Naive thymus-derived CD4-positive, alpha-beta T cell (primary cell): ENCODE measurements at places on chromosomes 11 and 22.
A peak's percentile ranks its signal among the peaks of the same experiment; 100 is the strongest.

DNA sequence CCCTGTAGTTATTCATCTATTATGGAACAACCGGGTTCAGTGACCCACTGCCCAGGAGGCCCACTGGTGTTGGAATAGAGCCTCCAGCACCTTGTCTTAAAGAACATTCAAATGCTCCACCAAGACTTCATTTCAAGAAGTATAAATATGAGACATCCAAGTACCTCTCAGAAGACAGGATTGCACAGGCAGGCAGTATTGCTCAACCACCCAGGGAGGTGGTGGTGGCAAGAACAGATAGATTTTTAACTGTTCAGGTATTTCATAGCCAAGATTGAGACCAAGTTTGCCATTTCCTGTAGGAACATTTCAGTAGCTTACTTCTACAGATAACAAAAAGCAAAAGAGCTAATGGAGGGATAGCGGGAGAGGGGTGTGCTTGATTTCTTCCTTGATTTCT lies 78.7 kb downstream of the COMMD9 start:
- H3K4me3 ChIP-seq: no peak overlapping the region
- H3K4me1 ChIP-seq: no peaks in the 10 kb centered on the region
- no peaks in the 10 kb centered on the region for H3K36me3 ChIP-seq
- DNase-seq: no peak

GRCh38 chr11:68993546-68993945 lies 12.8 kb upstream of the MRGPRD start:
- no peaks in the 10 kb centered on the region for H3K27me3 ChIP-seq
- no peaks in the 10 kb centered on the region for H3K36me3 ChIP-seq
- no peak for DNase-seq
- H3K4me3 ChIP-seq: no peak overlapping the region

GRCh38 chr22:44548981-44549380 lies 50.9 kb upstream of the RTL6 start:
- no peaks in the 10 kb centered on the region for H3K27me3 ChIP-seq
- no peaks in the 10 kb centered on the region for H3K36me3 ChIP-seq
- no peak overlapping the region for H3K4me3 ChIP-seq
- H3K27ac ChIP-seq: no peak overlapping the region
- DNase-seq: no peak

- peak overlapping the region; percentile 90 for H3K4me3 ChIP-seq
- DNase-seq: no peak
- H3K4me1 ChIP-seq: peaks cover 14% of the 10 kb centered on the region
- no peaks in the 10 kb centered on the region for H3K27me3 ChIP-seq
- H3K36me3 ChIP-seq: peaks cover 14% of the 10 kb centered on the region
Measured at GRCh38 chr11:83158357-83158786, 1.4 kb downstream of the PCF11 start.

DNA sequence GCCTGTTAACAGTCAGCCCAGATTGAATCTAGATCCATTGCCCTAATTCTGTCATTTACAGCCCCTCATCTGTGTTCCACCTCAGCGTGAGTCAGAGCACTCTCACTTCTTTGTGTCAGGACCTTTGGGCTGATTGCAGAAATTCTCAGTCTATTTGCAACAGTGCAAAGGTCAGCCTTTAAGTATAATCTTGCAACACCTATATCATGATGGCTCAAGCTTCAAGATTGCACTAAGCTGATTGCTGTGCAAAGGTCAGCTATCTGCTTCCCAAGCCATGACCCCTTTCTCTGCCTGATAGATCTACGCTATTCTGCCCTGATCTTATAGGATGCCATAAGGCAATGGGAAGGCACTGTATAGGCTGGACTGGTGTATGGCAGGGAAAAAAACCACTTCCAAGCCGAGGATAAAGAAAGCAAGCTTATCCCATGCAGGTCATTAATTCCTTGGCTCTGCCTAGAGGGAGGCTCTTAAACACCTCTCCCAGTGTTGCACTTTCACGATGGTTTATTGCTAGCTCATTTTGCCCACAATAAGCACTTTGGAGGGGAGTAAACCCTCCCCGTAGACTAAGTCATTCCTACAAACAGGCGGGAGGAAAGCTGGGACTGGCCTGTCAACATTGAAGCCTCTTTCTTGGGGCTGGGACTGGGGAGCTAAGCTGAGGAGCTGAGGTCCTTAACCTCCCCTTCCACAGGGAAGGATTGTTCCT lies 100.6 kb downstream of the RRAS2 start:
- no peaks in the 10 kb centered on the region for H3K36me3 ChIP-seq
- no peaks in the 10 kb centered on the region for H3K4me1 ChIP-seq
- H3K27me3 ChIP-seq: no peaks in the 10 kb centered on the region

DNA sequence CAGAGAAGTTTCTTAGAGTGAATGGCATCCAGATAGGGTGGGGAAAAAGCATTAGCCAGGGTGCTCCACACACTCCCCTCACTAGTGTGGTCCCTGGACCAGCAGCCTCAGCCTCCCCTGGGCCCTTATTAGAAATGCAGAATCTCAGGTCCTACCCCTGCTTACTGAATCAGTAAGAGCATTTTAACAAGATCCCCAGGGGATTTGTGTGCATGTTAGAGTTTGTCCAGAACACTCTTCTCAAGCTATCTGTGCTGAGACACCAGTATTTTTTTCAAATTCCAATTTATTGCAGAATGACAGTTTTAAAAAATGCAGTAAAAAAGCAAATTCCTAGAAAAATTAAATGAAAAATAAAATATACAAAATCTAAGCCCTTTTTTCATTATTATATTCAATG lies 123.1 kb downstream of the MIAT start:
- DNase-seq: no peak
- peaks cover 100% of the 10 kb centered on the region for H3K36me3 ChIP-seq
- no peaks in the 10 kb centered on the region for H3K27me3 ChIP-seq
- H3K4me1 ChIP-seq: no peaks in the 10 kb centered on the region

DNA sequence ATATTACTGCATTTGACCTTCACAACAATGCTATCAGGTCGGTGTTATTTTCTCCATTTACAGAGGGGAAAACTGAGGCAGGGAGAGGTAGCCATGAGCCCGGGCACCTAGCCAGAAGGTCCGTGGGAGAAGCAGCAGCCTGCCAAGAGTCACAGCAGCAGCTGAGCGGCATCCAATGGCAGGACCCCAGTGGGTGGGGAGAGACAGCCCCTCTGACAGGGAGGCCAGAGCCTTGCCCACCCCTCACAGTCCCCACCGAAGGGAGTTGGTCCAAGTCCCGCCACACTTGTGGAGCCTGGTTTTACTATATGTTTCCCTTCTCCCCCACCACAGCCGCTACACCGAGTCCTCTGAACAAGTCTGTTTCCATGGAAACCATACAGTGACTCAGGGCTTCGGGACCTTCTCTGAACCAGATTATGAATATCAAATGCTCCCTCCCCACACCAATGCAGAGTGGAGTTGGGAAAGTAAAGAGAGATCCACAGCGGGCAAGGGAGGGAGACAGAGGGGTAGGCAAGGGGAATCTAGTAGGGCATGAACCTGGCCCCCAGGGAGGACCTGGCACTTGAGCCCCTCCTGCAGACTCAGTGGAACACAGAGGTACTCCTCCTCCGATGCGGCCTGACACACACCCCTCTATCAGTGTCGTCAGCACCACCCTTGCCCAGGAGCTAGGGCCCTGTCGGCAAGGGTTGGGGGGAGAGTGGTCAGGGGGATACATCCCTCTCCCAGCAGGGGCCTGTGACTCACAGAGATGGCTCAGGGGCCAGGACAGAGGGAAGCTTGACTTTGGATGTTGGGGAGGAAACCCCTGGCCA lies 2.5 kb downstream of the CHST1 start:
- H3K27me3 ChIP-seq: peaks cover 4% of the 10 kb centered on the region
- H3K4me1 ChIP-seq: no peaks in the 10 kb centered on the region
- H3K36me3 ChIP-seq: no peaks in the 10 kb centered on the region
- no peak overlapping the region for H3K4me3 ChIP-seq
- DNase-seq: no peak

DNA sequence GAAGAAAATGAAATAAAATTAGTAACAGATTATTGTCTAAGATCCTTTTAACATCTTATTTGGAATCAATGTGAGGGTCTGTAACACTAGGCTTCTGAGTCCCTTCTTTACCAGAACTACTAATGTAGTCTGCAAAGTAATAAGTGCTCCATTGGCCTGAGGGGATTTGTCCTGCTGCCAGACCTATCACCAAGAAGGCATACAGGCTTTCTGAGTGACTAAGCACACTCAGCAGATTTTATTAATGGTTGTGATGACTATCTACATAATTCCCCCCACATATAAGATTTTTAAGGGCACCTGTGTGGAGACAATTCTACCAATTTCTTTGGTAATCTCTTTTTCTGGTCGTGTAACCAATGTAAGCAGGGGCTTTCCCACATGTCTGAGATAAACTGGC lies 365.0 kb upstream of the FAT3 start:
- no peaks in the 10 kb centered on the region for H3K36me3 ChIP-seq
- H3K27me3 ChIP-seq: no peaks in the 10 kb centered on the region
- DNase-seq: no peak

DNA sequence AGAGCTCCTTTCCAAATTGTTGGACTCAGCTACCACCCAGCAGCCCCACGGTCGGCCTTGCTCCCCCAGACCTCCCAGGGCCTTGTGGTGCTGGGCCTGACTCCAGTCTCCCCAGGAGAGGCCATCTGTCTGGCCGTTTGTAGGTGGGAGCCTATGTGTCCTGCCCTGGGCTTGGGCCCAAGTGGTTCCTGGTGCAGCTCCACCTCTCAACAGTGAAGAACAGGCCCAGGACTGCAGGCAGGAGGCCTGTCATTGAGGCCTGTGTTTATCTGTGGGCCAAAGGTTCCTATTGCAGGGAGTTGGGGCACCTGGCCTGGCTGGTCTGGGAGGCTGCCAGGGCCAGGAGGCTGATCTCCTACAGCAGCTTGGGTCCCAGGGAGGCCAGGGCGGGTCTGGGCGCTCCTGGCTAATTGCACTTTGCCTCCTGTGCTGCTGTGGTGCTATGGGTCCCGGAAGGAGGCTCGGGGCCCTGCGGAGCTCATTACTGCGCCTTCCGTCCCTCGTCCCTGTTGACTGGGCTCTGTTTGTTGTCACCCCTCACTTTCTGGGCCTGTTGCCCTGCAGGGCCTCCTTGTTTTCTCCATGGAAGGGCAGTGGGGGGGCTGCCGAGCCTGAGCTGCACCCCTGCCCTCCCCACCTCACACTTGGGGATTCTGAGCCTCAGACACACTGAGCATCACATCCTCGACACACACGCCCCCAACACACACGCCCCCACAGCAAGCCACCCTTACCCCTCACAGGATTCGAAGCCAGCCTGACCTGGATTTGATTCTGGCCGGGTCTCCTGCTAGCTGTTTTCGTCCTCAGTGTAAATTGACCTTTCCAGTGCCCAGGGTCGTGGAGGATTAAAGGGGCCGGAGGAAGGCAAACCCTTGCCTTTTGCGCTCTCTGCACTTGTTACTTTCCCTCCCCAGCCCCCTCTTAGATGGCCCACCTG lies 6.8 kb upstream of the OMP start:
- no peaks in the 10 kb centered on the region for H3K36me3 ChIP-seq
- no peak for DNase-seq
- no peaks in the 10 kb centered on the region for H3K4me1 ChIP-seq
- H3K4me3 ChIP-seq: no peak overlapping the region

DNA sequence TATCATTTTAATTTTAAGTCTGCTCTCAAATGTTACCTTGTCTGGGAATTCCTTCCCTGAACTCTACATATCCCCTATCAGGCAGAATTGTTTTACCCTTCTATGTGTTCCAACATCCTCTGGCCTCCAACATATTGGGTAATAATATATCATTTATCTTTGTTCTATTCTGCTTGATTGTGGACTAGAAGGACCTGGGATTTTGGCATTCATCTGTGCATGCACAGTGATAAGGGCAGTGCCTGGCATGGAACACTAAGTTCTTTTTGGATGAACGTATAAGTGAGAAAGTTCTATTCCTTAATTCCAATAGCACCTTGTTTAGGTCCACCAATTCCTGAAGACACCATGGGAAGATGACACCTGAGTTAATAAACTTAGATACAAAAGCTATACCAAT lies 1.2 kb upstream of the MS4A2 start:
- no peaks in the 10 kb centered on the region for H3K27me3 ChIP-seq
- no peak overlapping the region for H3K4me3 ChIP-seq
- H3K27ac ChIP-seq: no peak overlapping the region
- H3K4me1 ChIP-seq: no peaks in the 10 kb centered on the region
- no peak for DNase-seq
- no peaks in the 10 kb centered on the region for H3K36me3 ChIP-seq

DNA sequence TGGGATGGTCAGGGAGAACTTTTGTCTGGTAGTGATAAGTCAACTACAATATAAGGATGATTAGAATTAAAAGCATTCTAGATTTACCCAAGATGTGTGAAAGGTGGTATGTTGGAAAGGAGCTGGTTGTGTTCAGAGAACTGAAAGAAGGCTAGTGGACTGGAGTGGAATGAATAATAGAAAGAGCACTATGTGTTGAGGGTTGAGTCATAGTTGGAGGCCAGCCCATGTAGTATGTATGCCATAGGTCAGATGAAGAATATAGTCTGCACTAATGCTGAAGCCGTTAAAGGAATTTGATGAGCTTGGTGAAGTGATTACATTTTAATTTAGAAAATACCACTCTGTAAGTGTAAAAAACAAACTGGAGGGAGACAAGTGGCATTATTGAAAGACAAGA lies 514.1 kb downstream of the CNTN5 start:
- no peak for DNase-seq
- no peaks in the 10 kb centered on the region for H3K4me1 ChIP-seq
- H3K27ac ChIP-seq: no peak overlapping the region
- no peaks in the 10 kb centered on the region for H3K36me3 ChIP-seq

DNA sequence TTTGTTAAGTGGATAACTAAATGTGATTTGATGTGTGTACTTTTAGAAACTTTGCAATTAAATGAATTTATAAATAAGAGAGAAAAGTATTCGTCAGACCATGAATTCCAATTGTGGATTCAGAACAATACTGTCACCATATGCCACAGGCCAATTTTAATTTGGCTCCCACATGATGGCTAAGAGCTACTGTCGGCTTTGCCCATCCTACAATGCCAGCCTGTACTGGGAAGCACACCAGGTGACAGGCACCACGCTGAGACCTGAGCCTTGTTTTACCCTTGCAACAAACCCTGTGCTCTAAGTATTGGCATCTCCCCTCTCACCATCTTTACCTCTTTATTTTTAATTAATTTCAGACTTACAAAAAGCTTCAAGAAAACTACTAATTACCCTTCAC lies 14.0 kb downstream of the RAB30 start:
- H3K27ac ChIP-seq: no peak overlapping the region
- H3K36me3 ChIP-seq: no peaks in the 10 kb centered on the region
- no peaks in the 10 kb centered on the region for H3K27me3 ChIP-seq
- no peak for DNase-seq

DNA sequence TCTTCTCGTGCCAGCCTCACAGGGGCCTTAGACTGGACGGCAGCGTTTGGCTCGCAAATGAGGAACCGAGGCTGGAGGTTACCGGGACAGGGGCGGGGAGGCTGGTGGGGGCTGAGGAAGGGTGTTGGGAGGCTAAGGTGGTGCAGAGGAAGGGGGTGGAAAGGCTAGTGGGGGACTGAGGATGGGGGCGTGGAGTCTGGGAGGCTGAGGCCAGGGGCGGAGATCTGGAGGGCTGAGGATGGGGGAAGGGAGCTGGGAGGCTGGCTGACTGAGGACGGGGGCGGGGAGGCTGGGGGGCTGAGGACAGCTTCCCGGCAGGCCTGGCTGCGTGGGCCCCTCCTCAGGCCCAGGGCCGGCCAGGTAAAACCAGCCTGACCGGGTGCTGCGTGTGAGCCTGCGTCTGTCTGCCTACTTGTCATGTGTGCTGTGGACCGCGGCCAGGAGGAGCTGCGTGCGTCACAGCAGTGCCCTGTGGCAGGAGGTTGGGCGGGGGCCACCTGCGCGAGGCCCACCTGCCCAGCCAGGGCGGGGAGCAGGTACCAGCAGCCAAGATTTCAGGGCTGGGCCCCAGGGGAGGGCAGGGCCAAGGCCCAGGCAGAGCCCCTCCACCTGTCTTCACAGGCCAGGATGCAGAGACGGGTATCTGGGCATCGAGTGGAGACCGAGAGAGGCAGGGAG lies 9.4 kb upstream of the PIM3 start:
- H3K4me1 ChIP-seq: peaks cover 11% of the 10 kb centered on the region
- no peaks in the 10 kb centered on the region for H3K27me3 ChIP-seq
- no peak for DNase-seq
- H3K27ac ChIP-seq: no peak overlapping the region
- no peak overlapping the region for H3K4me3 ChIP-seq
